NCI-H524 treated with DMSO at 0.1 percent for 48 hours (cell line): ENCODE measurements at places on chromosomes 12 and 14.

GRCh38 chr14:65149116-65149515 lies 46.8 kb upstream of the MAX start:
- DNase-seq: no peak

GRCh38 chr12:48156652-48157017 lies 680 bp downstream of the ASB8 start:
- no peak for DNase-seq

DNA sequence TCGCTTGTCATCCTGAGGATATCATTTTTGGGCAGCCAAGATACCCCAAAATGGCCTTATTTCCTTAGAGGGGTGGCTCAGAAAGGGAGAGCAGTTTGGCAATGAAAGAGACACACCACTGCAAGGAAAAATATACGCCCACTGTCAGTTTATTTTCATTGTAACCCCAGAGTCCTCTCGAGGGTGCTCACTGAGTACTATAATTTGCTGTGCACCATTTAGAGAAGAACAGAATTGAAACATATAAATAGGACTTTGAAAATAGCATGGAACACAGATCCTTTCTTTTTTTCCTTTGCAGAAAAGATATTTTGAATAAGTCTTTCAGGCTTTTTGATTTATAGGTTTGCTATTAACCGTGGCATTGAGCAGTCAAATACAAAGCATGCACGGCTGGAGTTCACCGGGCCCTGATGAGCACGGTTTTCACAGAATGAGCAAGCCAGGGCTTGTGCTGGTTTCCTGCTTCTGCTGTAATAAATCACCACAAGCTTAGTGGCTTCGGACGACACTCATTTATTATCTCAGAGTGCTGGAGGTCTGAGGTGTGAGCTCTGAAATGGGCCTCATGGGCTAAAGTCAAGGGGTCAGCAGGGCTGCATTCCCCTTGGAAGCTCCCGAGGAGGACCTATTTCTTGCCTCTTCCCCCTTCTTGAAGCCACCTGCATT lies 152.3 kb downstream of the ZNF664 start:
- DNase-seq: no peak

DNA sequence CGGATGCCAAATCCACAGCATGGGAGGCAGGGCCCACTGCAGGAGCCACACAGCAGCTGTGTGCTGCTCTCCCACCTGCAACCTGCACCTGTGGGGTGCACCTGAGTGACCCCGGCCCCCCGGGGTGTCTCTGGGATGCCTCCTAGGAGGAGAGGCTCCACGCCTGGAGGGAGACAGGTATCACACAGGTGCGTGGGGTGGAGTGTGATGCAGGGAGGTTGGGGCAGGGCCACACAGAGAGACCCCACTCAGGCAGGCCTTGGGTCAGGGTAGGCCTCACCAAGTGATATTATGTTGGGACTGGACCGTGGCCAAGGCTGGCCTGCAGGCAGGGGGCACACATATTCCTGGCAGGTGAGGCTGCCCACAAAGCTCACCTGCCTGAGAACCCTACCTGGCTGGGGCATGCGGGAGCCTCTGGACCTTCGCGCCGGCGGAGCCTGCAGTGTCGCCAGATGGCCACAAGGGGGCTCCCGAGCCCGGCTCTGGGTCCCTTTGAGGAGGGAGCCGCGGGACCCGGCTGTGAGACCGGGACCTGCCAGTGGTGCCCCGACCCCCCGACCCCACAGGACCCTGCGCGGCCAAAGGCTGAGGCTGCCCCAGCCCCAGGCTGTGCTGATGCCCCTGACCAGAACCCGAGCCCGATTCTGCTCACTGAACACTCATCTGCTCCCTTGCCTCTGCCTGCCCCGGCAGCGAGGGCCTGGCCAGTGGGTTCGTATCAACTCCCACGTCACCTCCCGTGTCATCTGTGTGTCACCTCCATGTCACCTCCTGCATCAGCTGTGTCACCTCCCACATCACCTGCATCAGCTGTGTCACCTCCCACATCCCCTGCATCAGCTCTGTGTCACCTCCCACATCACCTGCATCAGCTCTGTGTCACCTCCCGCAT lies 11.4 kb downstream of the TMEM121 start:
- no peak for DNase-seq

- DNase-seq: no peak
Measured at GRCh38 chr14:36222952-36223468, 46.5 kb upstream of the PTCSC3 start.

DNA sequence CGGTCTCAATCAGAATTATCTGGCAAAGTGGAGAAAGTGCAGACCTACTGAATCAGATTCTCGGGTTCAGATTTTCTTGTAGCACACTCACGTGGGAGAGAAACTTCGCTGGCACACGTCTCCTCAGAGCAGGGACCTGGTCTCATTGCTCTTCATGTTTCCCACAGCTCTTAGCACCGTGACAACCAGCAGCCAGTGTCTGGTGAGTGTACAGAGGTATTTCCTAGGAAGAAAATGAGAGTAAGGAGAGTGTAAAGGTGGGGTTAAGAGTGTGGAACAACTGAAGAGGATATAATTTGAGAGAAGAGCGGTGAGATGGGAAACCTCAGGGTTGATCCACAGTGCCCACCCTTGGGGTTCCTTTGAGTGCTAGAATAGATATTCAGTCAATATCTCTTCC lies 89.2 kb downstream of the ARF6 start:
- DNase-seq: no peak
